ENCODE measurements at places on chromosomes 3 and 15. TPM values are rescaled to one million over a fixed set of nuclear protein-coding genes. Genes with fewer than 3 reads are reported as not detected.

CGNL1 gene
- 33.5 TPM for total RNA-seq

DNA sequence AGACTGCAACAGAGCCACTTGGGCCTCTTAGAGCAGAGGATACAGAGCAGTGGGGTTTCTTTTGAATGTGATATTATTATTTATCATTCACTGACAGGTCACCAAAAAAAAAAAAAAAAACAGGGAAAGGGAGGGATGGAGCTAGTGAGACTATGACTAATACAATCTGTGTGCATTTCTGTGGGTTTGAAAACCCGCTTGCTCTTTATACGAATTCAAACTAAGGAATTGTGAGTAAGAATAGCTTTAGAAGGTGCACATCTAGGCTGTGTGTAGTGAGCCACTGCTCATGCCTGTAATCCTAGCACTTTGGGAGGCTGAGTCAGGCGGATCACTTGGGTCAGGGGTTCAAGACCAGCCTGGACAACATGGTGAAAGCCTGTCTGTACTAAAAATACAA lies 186.6 kb upstream of the MANF start:
- no peak overlapping the region for H3K4me3 ChIP-seq
- no peak overlapping the region for H3K27ac ChIP-seq
- H3K4me1 ChIP-seq, result no peaks in the 10 kb centered on the region

- no peak overlapping the region for H3K27ac ChIP-seq
- H3K36me3 ChIP-seq, result no peaks in the 10 kb centered on the region
- H3K27me3 ChIP-seq, result no peaks in the 10 kb centered on the region
- DNase-seq, result no peak
- no peaks in the 10 kb centered on the region for H3K4me1 ChIP-seq
- no peak overlapping the region for H3K4me3 ChIP-seq
Measured at GRCh38 chr3:137150825-137151224, 193.0 kb downstream of the IL20RB start.

DNA sequence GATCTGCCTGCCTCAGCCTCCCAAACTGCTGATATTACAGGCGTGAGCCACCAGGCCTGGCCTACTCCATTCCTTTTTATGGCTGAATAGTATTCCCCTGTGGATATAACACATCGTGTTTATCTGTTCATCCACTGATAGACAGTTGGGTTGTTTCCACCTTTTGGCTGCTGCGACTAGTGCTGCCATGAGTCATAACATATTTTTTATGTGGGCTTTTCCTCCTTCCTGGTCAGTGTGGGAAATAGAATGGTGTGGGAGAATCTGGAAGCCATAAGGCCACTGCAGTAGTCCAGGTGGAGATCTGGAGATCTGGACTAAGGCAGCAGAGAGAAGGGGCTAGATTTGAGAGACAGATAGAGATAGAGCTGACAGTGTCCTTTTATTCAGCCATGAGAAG lies 16.2 kb downstream of the LCMT2 start:
- DNase-seq, result no peak
- no peak overlapping the region for H3K27ac ChIP-seq
- H3K4me1 ChIP-seq, result no peaks in the 10 kb centered on the region
- H3K27me3 ChIP-seq, result no peaks in the 10 kb centered on the region
- no peaks in the 10 kb centered on the region for H3K36me3 ChIP-seq
- H3K4me3 ChIP-seq, result no peak overlapping the region

GRCh38 chr15:68265081-68265480 lies 12.5 kb upstream of the FEM1B start:
- no peak overlapping the region for H3K4me3 ChIP-seq
- no peak for DNase-seq
- no peak overlapping the region for H3K27ac ChIP-seq
- H3K36me3 ChIP-seq, result no peaks in the 10 kb centered on the region

GRCh38 chr3:192260116-192261010 lies 467.0 kb downstream of the FGF12 start:
- no peaks in the 10 kb centered on the region for H3K27me3 ChIP-seq
- no peaks in the 10 kb centered on the region for H3K36me3 ChIP-seq
- DNase-seq, result no peak
- no peak overlapping the region for H3K4me3 ChIP-seq
- H3K4me1 ChIP-seq, result no peaks in the 10 kb centered on the region

DNA sequence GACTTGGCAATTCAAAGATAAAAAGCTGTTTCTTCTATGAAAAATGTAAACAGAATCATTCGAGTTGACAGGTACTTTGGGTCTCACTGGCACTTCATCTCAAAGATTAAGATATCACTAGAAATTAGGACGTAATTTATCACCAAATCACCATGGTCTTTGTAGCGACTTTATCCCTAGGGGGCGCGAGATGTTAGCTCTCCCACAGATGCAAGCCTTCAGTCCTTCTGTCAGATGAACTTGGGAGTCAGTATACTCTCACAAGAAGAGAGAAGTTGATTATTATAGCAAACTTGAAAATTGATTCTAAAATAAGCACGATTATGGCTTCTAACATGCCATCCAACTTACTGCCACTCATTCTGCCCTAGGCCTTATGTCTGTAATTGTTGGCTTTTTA lies 150.3 kb downstream of the ALCAM start:
- H3K4me3 ChIP-seq, result no peak overlapping the region
- H3K36me3 ChIP-seq, result no peaks in the 10 kb centered on the region
- no peak for DNase-seq
- H3K4me1 ChIP-seq, result peaks cover 9% of the 10 kb centered on the region
- H3K27ac ChIP-seq, result no peak overlapping the region

All from thoracic aorta (tissue), 2 donors.